GM04504 (cell line): ENCODE measurements at places on chromosomes 12 and 14.

- DNase-seq: no peak
Measured at GRCh38 chr12:6604259-6605029, 2.7 kb downstream of the CHD4 start.

- no peak for DNase-seq
Measured at GRCh38 chr12:119528241-119528640, 65.3 kb upstream of the TMEM233 start.

GRCh38 chr14:102194856-102195255 lies 55.2 kb downstream of the WDR20 start:
- DNase-seq: no peak

- DNase-seq: no peak
Measured at GRCh38 chr14:79608446-79608845, 602.9 kb downstream of the DIO2 start.

- DNase-seq: no peak
Measured at GRCh38 chr12:13472690-13473089, 276.2 kb downstream of the EMP1 start.

DNA sequence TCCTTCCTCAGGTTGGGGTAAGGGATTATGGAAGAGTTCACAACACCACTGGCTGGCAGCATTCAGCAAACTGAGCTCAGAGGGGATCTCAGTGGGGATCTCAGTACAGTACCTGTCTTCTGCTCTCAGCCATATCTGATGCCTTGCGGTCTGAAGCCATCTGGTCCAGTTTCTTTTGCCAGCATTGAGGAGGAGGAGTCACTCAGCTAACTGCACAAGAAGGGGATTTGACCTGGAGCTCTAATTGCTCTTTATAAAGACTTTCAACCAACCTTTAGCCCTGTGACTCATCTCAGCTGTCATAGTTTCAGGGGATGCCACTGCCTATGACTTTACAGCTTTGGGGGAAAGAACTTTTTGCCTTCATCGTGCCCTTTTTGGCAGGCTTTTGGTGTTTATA lies 44.9 kb downstream of the JKAMP start:
- DNase-seq: no peak

DNA sequence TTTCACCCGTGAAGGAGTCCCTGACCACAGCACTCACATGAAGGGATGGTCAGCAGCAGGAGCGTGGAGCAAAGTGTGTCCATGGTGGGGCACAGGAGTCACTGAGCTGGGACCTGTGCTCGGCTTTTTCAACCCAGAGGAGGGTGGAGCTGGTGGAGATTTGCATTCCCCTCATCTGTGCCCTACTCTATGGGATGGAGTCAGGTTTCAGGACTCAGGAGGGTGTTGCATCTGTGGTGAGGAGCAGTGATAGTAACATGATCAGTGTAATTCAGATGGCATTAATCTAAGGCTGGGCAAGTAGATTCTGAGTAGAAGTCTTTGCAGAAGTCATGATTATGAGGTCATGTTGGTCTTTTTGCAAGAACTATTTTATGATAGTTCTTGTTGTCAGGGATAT lies 511.9 kb downstream of the TMEM121 start:
- no peak for DNase-seq

DNA sequence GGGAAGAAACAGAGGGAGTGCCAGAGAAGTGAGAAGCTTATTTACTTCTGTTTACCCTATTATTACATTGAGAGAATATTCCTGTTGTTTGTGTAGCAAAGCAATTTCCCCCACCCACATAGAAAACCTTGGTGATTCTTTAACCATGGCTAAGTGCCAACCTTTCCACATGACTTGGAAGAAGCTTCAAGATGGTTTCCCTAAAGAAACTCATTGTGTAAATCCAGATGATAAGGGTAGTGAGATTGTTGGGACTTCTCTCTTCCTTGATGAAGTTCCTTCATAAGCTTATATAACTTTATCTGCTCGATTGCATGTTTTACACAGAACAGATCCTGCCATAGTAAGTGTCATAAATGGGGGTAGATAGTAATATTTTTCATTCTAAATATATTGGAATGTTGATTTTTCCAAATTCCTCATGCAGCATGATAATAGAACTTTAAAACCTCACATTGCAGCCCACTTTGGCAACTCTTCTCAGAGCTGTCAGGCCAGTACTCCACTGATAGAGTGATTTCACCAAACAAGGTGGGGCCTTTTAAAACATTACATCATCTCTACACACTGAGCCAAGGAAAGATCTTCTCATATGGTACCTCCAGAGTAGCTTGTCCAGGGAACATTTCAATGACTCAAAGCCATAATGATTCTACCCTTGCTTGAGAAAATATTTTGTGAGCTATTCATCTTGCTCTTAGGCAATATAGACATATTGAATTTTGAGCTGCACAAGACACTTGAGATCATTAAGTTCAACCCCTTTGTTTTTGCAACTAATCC lies 47.8 kb upstream of the KIF21A start:
- peak; percentile 13 for DNase-seq

DNA sequence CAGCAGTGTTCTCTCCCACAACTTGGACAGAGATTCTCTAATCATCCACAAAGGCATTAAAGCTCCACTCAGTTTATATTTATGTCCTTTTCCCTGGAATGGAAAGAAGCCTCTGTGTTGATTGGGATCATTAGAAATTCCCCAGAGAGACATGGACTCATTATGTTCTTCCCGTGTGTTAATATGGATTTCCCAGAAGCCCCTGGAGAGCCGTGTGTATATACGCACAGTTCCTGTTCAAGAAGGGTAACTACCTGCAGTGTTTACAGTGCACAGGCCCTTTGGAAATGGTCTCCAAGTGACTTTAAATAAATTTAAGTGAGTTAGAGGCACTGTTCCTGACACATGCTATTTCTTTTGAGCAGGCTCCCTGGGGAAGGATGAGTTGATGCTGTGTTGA lies 428.0 kb upstream of the TMTC1 start:
- no peak for DNase-seq
